Upper lobe of right lung (tissue), 1 donor: ENCODE measurements at places on chromosomes 1 and 21.

DNA sequence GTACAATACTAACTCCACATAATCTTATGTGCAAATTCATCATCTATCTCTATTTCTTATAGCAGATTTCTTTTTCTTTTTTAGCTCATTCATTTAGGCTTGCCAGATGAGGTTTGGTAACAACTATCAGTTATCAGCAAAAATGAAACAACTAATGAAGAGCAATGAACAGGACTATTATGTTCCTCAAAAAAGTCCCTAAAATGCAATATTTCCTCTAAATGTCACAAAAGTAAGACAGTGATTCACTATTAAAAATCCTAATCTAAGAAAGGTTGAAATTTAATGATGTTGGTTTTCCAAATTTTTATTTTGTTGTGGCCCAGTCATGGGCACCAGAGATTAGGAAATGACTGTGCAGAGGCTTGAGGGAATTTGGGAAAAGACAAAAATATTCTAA is 135.3 kb downstream of the PPIAL4G start:
- no peak for DNase-seq

DNA sequence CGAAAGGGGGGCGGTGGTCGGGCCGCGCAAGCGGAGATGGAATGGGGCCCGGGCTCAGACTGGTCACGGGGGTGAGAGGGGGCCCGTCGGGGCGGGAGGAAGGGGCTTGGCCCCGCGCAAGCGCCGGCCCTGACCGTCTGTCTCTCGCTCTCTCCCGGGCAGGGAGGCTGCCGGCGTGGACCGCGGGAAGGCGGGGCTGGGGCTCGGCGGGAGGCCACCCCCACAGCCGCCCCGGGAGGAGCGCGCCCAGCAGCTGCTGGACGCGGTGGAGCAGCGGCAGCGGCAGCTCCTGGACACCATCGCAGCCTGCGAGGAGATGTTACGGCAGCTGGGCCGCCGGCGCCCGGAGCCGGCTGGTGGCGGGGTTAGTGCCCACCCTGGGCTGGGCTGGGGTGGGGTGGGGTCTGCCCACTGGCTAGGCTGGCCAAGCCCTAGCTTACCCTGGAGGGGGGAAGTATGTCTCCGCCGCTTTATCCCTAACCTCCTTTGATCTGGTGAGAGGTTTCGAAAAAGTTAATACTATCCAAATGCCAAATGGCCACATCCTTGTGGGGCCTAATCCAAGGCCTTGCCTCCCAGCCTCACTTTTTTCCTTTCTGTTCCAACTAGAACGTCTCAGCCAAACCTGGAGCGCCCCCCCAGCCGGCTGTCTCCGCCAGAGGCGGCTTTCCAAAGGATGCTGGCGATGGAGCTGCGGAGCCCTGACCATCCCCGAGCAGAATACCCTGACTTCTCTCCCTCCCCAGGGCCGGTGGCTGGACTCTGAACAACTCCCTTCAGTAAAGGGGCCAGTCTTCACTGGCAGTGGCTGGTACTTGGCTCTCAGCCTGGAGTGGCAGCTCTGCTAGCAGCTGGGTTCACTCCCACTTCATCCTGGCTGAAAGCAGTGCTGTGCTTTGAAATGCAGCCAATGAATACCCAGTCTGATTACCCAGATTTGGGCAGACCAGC is 636 bp upstream of the YRDC start:
- peak; percentile 90 for DNase-seq

DNA sequence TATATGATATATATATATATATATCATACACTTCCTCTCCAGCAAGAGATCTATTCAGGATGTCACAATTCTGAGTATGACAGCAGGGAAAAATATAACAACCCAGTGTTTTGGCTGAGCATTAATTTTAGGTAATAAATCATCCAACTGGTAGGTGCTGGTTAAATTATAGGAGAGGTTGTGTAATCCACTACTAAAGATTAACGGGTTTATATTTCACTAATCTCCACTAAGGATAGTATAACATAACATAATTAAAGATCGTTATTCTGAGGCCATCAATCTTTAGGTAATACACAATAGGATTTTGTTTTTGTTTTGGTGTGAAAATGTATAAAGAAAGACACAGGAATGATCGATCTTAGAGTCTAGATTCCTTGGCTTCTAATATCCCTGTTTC is 102.2 kb downstream of the COQ8A start:
- no peak for DNase-seq

- DNase-seq = peak; percentile 71
Measured at GRCh38 chr1:48817505-48818114, 40.9 kb upstream of the BEND5 start.

DNA sequence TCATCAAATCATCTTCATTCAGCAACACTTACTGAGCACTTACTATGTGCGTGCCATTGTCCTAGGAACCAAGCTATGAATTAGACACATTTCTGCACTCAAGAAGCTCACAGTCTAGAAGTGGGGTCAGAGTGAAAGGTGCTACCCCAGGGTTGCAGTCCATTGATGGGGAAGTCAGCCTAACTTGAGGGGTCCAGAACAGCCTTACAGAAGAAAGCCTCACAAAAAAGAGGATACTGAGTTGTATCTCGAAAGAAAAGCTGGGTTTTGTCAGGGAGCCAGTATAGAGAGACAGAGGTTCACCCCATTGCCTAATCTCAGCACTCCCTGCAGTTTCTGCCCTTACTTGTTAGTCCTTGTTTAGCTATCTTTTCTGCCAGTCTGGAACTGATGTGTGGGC is 153.1 kb upstream of the JUN start:
- DNase-seq = no peak

DNA sequence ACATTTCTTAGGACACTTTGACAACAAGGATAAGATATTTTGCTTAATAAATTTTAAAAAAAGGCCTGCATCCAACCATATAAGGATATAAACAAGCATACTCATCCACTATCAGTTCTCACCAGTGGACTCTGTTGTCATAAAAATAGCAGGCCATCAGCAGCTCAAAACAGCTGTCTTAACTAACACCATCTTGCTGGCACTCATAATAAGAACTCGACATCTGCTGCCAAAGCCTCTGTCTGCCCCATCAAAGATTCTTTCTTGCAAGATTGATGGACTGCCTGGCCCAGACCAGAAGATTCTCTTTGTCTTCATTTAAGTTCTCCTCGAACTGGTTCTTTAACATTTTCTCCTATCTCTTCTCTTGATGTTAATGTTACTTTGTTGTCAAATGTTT is 10.1 kb downstream of the JMJD4 start:
- DNase-seq = no peak

DNA sequence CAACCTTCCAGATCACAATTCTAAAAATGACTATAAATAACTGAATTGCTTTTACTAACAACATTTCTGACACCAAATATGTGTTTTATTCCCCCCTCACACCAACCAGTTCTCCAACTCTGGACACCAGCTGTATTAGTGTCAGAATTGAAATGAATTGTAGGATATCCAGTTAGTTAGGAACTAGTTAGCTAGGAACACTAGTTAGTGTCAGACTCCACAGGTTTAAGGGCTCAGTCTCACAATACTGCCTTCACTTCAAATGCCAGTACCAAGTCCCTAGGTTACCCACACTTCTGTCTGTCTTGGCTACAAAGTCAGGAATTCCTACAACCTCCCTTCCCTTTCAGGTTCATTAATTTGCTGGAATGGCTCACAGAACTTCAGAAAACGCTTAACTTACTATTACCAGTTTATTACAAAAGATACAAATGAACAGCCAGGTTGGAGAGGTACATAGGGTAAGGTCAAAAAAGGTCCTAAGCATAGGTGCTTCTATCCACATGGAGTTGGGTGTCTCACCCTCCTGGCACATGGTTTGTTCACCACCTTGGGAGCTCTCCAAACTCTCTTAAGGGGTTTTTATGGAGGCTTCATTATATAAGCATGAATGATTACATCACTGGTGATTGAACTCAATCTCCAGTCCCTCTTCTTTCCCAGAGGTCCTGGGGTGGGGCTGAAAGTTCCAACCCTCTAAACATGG is 4.2 kb downstream of the STXBP3 start:
- DNase-seq = no peak

DNA sequence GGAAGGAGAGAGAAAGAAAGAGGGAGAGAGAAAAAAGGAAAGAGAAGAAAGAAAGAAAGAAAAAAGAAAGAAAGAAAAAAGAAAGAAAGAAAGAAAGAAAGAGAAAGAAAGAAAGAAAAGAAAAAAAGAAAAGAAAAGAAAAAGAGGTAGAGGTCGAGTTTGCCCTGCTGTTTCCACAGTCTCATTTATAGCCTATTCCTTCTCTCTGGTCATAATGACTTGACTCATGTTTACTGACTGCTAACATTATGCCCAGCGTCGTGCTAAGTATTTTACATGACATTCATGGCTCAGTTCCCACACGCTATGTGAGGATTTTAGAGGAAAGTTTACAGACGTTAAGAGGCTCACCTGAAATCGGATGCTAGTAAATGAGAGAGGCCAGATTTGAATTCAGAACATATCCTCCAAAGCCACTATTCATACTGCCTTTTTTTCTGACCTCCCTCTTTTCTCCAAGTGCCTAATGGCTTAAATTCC is 263.0 kb downstream of the TNR start:
- no peak for DNase-seq

GRCh38 chr1:61198554-61198953 is 116.2 kb downstream of the NFIA start:
- DNase-seq = no peak

DNA sequence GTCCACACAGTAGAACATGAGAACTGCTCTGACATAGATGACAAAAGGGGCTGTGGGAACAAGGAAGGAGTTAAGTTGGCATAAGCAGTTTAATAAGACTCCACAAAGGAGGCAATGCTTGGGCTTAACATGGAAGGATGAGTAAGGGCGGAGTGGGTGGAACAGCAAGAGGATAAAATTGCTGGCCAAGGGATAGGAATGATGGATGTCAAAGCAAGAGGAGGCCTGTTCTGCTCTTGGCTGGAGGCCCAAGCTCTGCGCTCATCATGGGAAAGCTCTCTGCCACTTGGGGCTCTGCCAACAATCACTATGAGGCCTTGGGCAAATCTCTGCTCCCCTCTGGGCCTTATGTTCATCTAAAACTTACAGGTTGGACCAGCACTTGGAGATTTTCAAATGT is 98.3 kb upstream of the CAMK1G start:
- DNase-seq = no peak

- DNase-seq = peak; percentile 78
Measured at GRCh38 chr1:18557621-18558465, 72.8 kb upstream of the PAX7 start.

DNA sequence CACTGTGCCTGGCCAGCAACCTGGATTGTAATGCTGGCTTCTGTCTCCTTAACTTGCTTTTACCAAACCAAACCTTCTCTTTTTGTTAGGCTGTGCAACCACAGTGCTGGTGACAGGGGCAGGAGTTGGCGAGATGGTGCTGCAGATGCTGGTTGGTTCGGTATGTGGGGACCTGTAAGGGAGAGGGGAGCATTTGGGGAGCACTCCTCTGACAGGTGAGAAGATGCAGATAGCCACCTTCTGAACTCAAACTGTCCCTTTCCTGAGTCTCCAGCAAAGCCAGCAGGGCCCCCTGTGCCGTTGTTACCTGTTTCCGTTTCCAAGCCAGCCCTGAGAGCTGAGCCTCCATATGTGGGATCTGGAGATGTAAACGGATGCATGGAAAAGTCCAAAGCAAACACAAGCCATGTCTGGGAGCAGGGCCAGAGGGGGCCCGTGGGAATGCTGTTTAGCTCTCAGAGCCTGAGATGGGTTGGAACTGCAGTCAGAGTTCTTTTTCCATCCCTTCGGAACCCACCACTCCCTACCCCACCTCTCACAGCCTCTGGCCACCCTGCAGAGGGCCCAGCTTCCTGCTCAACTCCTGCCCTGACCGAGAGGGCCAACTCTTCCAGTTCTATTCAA is 34.0 kb downstream of the ELK4 start:
- DNase-seq = no peak

DNA sequence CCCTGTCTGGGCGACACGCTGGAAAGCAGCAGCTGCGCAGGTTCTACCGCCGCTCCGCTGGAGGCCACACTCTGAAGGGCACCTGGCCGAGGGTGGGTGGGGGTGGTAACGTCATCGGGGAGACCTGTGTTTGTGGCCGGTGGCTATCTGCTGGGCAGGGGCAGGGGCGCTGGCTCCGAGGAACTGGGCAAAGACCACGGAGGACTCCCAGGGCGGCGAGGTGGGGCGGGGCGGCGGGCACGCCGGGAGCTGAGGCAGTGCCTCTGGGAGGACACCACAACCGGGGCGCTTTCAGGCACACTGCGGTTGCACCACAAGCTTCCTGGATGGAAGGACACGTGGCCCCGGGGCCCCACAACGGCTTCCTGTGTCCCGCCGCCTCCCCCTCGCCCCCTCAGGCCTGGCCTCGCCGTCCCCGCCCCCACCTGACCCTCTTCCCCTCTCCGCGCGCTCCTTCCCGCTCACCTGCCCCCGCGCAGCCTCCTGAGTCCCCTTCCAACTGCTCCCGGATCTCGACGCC is 3.3 kb upstream of the DENND2D start:
- peak; percentile 97 for DNase-seq

DNA sequence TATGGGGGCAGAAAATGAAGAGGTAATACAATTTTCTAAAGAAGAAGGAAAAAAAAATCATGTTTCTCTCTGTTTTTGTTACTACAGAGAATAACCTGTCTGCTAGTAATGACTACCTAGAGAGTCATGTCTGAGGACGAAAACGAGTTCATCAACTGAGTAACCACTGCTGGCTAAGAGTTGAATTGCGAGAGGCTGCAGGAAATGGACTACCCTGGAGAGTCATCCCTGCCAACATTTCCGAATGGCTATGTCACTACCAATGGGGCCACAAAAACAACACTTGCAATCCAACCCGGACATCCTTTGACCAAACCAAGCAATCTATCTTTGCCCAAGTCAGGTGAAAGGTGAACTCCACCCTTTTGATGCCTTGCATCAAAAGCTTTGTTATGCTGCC is 120.6 kb downstream of the FCRL5 start:
- no peak for DNase-seq

DNA sequence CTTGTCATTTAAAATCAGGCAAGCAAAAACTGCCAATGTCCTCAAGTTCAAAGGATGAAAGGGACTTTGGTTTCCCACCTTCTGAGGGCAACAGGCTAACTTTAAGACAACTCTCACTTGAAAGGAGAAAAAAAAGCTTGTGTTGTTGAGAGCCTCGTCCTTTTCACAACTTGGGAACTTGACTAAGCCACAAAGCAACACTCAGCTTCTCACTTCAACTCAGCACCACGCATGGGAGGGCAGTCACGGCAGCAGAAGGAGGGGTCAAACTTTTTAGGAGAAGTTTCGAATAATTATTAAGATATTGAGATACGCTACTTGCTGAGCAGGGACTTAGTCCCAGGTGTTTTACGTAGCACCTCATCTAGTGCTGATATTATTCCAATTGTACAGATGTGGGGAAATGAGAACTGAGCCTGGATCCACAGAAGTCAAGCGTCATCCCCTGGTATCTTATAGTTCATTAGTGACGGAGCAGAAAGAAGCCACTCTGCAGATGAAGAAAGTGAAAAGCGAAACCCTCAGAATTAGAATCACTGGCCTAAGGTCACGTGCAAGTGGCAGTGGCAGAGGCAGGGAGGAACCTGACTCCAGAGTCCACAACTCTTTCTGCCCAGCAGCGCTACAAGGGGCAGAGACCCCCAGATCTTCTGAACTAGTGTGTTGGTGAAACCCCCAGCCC is 83.6 kb downstream of the JAK1 start:
- no peak for DNase-seq

DNA sequence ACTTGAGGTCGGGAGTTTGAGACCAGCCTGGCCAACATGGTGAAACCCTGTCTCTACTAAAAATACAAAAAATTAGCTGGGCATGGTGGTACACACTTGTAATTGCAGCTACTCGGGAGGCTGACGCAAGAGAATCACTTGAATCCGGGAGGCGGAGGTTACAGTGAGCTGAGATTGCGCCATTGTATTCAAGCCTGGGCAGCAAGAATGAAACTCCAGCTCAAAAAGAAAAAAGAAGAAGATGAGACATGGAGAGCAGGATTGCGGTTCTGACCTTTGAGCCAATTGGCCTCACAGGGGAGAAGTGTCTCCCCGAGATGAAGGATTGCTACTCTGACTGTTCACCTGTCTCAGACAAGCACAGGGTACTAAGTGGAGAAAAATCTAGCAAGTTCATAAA is 6.6 kb downstream of the SCCPDH start:
- no peak for DNase-seq
